ENCODE measurements at places on chromosomes 1 and 21.

DNA sequence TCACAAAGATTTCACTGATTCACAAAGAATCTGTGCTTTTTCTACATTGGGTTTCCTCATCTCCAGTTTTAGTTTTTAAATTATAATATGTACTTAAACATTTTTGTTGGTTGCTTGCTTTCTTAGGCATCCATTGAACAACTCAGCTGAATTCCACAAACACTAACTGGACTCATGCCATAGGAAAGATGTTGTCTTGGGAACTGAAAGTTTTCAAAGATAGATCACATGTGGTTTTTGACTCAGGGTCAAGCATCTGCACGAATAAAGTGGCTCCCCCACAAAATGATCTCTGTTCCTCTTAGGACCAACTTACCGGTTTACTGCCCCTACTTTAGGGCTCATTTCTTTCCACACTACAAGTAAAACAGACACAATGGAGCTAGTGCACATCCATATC lies 3.1 kb upstream of the KRTAP21-1 start:
- no peak for DNase-seq

- no peak for DNase-seq
Observed at GRCh38 chr1:111238056-111238795, 10.7 kb downstream of the CHI3L2 start.

- no peak for DNase-seq
Observed at GRCh38 chr1:2115008-2115641, 64.9 kb downstream of the PRKCZ start.

- DNase-seq: no peak
Observed at GRCh38 chr21:33789697-33790096, 125.9 kb downstream of the ATP5PO start.

DNA sequence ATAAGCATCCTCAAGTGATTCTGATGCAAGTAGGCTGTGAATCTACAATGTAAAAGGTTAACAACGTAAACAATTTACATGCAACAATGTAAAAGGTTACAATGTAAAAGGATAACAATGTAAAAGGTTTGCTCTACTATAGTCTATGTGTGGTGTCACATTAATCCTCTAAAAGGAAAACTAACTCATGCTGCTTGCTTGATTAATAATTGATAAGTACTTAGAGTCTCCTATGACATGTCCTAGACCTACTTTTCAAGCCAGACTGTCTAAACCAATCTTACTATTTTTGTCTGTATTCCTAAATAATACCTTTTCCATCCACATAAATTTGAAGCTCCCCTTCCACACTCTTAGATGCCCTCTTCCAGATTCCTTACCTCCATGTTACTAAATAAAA lies 606.8 kb downstream of the LTN1 start:
- no peak for DNase-seq

- DNase-seq: no peak
Observed at GRCh38 chr1:55860798-55861519, 645.8 kb upstream of the USP24 start.

DNA sequence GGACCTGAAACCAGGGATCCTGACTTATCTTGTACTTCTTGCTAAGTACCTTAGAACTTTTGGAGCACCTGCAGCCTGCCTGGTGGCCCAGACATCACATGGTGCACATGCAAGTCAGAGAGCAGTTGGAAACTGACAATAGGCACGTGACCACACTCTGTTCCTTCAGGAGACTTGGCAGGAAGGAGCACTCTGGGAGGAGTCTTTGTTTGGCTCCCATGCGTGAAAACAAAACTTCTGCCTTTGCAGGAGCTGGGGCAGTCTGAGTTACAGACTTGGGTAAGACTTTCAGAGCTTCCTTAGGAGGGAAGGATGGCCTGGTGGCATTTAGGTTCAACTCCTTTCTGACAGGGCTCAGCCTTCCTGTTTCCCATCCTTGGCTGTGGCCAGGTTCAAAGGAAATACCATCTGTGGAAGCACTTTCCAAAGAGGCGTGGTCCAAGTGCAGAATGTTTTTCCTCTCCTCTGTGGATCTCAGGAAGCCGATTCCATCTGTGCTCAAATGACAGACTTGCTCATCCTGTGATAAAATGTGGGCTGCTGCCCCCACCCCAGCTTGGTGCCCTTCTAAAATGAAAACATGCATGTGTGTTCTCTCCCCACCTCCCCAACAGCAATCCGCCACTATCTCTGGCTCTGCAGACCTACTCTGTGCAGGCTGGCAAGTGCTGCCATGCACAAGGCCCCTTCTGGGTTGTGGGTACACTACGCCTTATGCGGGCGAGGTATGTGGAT lies 14.1 kb upstream of the ZNF436 start:
- no peak for DNase-seq

DNA sequence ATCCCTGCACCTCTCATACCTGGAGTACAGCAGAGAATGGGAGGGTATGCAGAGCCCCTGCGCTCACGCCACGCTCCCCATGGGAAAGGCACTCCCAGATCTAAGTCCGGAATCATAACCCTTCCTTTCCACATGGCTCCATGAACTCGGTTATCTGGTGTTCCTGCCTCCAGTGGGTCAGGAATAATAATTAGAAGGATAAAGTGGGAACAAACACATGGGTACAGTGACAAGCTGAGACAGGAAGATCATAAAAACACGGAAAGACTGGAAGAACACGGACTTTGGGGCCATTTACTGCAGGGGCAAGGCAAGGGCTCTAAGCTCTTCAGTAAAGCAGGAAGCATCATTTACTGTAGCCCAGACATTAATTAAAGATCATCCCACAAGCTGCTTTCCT lies 48.6 kb downstream of the FOXO6 start:
- no peak for DNase-seq

DNA sequence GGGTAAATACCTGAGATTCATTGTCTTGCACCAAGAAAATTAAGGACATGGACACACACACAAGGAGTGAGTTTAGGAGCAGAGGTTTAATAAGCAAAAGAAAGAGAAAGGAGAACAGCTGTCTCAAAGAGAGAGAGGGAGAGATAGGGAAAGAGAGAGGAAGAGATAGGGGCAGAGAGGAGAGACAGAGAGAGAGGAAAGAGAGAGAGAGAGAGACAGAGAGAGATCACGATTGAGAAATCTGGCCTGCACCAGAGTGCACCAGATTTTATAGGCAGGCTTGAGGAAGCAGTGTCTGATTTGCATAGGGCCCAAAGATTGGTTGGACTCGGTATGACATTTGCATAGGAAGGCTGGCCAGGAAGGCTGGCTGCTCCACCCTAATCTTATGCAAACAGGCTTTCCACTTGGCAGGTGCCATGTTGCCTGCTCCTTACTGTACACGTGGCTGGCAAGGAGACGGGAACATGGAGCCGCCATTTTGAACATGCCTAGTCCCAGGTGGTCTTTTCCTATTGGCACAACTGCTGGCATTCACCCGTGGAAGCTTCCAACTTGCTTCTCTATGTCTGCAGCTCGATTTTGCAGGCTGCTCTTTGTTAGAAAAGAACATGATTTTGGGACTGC lies 419.9 kb downstream of the ZP4 start:
- no peak for DNase-seq

- DNase-seq: no peak
Observed at GRCh38 chr1:216560527-216560926, 137.3 kb upstream of the USH2A start.

DNA sequence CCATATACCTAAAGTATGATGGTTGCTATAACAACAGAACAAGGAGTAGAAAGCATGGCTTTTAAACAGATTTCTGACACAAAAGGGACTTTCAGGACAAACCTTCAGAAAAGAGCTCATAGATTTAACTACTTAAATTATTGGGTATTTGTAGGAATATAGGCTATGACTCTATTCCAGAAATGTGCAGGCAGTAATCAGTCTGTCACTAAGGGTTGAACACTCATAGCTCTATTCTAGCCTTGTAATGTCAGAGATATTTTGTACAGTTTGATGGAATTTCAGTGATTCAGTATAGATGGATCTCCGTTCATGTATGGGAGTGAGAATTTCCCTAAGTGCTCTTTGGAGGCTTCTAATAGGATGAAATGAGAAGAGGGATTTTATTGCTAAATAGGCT lies 82.8 kb downstream of the EXTL2 start:
- no peak for DNase-seq

GRCh38 chr1:209850342-209850979 lies 22.7 kb downstream of the UTP25 start:
- DNase-seq: peak; percentile 40

DNA sequence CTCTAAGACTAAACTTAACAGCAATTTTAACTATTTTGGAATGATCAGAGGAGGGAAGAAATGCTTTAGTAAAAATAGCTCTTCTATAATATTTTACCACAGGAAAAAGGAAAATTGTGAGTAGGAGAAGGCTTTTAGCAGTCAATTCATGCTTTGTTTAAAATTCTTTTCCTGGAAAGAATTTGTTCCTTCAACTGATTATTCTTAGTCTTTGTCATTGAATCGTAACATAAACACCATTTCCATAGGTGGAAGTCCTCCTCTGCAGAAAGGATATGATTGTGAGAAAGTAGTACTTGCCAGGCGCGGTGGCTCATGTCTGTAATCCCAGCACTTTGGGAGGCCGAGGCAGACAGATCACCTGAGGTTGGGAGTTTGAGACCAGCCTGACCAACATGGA lies 11.9 kb upstream of the ACTA1 start:
- no peak for DNase-seq

GRCh38 chr1:229003233-229004031 lies 267.5 kb upstream of the RAB4A start:
- DNase-seq: no peak

DNA sequence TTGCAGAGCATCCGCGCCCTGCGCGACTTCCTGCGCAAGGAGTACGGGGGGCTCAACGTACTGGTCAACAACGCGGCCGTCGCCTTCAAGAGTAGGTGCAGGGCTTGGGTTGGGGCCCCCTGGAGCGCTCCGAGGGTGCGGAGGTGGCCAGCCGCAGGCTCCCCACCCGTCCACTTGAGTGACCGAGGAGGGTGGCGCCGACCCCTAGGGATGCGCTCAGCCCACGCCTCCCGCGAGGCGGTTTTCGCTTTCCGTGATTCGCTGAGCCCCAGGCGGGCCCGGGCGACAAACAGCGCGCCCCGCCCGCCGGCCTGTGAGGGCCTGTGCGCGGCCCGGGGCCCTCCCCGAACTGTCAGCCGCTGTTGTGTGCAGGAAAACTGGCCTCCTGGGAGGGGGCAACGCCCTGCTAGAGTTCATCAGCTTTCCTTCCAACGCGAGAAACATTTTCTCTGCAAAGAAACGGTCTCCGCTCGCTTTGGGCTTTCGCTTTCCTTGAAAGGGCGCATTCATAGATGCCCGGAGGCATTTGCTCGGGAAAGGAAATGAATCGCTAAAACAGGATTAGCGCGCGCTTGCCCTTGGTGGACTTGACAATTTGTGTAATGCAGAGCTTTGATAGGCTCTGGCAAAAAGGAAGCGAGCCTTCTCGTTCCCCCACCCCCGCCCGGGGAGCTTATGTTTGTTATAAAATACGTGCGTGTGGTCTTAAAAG lies 668 bp downstream of the CBR3 start:
- peak; percentile 66 for DNase-seq

DNA sequence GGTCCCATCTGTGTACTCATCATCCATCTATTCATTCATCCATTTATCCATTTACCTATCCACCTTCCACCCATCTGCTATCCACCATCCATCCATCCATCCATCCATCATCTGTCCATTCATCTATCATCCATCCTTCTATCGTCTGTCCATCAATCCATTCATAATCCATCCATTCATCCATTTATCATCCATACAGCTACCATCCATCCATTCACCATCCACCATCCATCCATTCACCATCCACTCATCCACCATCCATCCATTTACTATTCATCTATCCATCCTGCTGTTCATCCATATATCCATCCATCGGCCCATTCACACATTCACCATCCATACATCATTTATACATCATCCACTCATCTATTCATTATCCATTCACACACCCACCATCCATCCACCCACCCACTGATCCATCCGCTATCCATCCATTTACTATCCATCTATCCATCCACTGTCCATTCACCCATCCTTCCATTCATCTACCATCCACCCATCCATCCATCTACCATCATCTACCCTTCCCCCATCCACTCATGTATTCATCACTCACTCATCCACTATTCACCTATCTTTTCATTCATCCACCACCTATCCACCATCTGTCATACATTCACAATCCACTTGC lies 96.4 kb downstream of the TRIM11 start:
- DNase-seq: peak; percentile 6

GRCh38 chr1:232648316-232648715 lies 18.4 kb upstream of the SIPA1L2 start:
- DNase-seq: no peak

GRCh38 chr1:195915826-195916225 lies 692.4 kb downstream of the KCNT2 start:
- no peak for DNase-seq

DNA sequence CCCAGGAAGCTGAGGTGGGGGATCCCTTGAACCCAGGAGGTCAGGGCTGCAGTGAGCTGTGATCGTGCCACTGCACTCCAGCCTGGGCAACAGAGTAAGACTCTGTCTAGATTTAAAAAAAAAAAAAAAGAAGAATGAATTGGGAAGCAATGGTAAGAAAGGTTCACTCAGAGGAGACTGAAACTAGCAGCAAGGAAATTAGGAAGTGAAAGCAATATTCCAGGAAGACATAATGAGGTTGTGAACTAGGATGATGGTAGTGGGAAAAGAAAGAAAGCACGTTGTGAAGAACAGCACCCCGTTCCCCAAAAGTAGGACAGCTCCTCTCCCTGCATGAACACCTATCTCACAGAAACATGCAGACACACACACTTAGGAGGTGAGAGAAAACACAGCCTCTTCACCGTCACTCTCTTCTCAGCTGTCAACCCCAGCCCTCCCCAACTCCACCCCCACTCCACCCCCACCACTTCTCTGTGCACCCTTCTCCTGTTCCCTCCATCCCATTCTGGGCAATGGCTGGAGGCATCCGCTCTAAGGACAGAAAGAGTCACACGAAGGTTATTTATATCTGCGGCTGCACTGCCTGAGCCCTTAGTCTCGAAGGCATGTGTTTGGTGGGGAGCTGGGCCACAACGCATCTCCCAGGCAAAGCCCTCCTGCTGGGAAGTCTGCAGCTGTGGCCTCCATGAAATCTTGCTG lies 101.8 kb upstream of the LPGAT1 start:
- DNase-seq: no peak

Measured in 8988T (cell line).